ENCODE measurements at places on chromosomes 1 and 21.

DNA sequence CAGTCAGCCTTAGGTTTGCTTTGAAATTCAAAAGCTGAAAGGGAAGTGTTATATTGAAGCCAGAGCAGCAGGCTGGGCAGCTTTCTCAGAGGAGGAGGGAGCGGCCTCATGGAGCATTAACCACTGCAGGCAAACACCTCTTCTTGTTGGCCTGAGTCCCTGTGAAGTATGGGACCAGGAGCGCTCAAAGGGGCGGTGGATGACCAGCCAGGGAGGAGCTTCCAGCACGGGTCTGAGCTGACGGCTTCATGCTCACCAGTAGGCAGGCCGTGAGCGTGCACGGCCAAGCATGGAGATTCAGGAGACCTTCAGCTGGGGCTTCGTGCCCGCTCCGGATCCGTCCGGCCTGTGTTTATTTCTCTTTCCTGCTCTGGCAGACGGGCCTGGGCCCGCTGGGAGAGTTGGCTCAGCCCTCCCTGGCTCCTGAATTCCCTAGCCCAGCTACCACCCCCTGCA, 245.2 kb downstream of the TRABD2B start:
- DNase-seq: no peak

GRCh38 chr1:53736290-53736689, 2.7 kb downstream of the GLIS1 start:
- DNase-seq: no peak

DNA sequence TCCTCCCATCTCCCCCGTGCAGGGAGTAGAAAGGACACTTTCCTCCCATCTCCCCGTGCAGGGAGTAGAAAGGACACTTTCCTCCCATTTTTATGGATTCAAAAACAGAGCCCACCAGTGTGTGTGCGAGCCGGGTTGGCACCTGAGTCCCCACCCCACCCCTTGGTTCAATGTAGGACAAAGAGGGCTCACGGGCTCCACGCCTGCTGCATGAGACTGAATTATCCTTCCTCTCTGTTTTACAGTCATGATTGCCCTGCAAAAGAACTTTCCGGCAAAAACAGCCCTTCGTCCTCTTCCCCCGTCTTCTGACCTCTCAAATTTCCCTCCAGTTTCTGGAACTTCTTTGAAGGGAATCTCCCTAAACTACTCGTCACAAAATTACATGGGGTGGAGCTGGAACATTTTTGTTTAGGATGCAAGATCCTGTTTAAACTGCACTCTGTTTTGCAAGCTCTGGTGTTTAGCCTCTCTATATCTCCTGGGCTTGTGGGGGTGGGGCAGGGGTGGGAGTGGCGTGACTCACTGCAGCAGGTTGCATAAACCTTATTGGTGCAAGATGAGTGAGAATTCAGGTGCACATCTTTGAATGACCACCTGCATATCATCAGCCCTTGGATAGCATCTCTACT, 99.8 kb downstream of the PSMG1 start:
- DNase-seq: no peak

- no peak for DNase-seq
These were observed 6.8 kb upstream of the CDC42 start for GRCh38 chr1:22045604-22046228.

- DNase-seq: peak; percentile 32
These were observed 62.2 kb upstream of the ATP1B1 start for GRCh38 chr1:169044296-169044695.

DNA sequence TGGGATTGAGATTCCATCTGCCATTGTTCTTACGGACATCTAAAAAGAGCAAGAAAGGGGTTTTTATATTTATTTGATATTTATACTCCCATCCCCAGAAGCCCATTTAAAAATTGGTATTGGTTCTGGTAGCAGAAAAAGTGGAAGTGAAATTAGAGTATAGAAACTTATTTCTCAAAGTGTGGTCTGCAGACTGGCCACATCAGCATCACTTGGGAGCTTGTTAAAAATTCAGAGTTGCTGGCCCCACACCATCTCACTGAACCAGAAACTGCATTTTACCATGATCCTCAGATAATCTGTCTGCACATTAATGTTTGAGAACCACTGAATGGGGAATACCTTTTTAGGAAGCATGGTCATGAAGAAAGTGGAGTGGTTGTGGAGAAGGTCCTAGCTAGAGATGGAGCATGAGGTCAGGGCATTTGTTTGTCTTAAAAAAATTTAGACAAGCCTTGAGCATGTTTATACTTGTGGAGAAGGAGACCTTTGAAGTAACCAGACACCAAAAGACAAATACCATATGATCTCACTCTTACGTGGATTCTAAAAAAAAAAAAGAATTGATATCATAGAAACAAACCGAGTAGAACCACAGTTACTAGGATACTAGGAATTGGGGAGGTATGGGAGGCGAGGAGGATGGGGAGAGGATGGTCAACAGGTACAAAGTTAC, 116.3 kb downstream of the ST6GALNAC3 start:
- no peak for DNase-seq

DNA sequence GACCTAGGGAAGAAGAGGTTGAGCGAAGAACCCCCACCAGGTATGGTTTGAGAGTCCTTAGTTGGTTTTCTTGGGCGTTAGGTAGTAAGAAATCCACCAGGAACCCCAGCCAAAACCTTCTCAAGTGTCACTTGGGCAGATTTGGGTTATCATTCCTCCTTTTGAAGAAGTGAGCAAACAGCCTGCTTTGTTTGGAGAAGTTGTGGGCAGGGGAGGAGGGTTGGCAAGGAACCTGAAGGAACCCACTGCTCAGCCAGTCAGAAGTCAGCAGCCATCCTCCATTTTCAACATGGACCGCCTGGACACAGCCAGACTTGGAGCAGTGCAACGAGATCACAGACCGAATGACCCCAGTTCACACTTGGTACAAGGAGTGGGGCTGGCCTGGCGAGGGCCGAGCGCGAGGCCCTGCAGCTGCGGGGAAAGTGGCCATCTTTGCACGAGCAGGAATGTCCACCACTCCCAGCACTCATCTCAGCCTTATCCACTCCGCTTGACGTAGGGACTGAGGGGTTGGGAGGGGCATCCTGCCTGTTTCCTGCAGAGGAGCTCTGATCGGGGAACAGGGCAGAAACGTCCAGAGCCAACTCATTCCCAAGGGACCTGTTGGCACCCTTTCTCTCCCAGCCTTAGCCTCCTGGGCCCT, 7.2 kb downstream of the ADPRS start:
- no peak for DNase-seq
